Endodermal cell (in vitro differentiated cells): ENCODE measurements at places on chromosomes 13 and 19. TPM values are rescaled to one million over a fixed set of nuclear protein-coding genes. Genes with fewer than 3 reads are reported as not detected.

DNA sequence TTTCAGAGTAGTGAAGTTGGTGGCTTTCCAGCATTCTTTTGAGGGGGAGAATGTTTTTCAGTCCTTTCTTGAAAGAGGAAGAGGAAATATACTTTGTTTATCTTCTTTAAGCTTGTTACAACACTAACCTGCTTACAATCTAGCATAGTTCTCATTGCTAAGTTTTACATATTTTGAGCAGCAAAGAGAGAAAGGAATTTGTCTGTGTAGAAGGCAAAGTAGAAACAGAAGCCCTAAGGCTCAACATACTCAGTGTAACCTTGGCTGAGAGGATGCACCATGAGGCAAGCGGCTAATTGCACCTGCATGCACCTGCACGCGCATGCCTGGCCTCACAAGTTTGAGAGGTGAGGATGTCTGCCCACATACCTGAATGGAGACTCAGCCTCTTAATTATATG lies 2.2 kb downstream of the FRY start:
- no peak overlapping the region for H3K27ac ChIP-seq
- H3K27me3 ChIP-seq: peaks cover 5% of the 10 kb centered on the region
- no peak overlapping the region for H3K4me3 ChIP-seq
- no peaks in the 10 kb centered on the region for H3K4me1 ChIP-seq

- no peak overlapping the region for H3K4me3 ChIP-seq
- no peak for DNase-seq
- H3K36me3 ChIP-seq: no peaks in the 10 kb centered on the region
- no peak overlapping the region for H3K27ac ChIP-seq
- no peaks in the 10 kb centered on the region for H3K4me1 ChIP-seq
- no peaks in the 10 kb centered on the region for H3K27me3 ChIP-seq
These were observed 71.3 kb downstream of the ARHGEF7 start for GRCh38 chr13:111186305-111186935.

- DNase-seq: no peak
- H3K4me3 ChIP-seq: no peak overlapping the region
- H3K27me3 ChIP-seq: no peaks in the 10 kb centered on the region
- H3K4me1 ChIP-seq: no peaks in the 10 kb centered on the region
- H3K27ac ChIP-seq: no peak overlapping the region
- no peaks in the 10 kb centered on the region for H3K36me3 ChIP-seq
These were observed 257.5 kb downstream of the MZT1 start for GRCh38 chr13:72469906-72470305.

GRCh38 chr13:100389617-100390016 lies 199.0 kb downstream of the GGACT start:
- no peaks in the 10 kb centered on the region for H3K4me1 ChIP-seq
- no peak overlapping the region for H3K4me3 ChIP-seq
- H3K27ac ChIP-seq: no peak overlapping the region
- no peaks in the 10 kb centered on the region for H3K27me3 ChIP-seq
- no peak for DNase-seq

DNA sequence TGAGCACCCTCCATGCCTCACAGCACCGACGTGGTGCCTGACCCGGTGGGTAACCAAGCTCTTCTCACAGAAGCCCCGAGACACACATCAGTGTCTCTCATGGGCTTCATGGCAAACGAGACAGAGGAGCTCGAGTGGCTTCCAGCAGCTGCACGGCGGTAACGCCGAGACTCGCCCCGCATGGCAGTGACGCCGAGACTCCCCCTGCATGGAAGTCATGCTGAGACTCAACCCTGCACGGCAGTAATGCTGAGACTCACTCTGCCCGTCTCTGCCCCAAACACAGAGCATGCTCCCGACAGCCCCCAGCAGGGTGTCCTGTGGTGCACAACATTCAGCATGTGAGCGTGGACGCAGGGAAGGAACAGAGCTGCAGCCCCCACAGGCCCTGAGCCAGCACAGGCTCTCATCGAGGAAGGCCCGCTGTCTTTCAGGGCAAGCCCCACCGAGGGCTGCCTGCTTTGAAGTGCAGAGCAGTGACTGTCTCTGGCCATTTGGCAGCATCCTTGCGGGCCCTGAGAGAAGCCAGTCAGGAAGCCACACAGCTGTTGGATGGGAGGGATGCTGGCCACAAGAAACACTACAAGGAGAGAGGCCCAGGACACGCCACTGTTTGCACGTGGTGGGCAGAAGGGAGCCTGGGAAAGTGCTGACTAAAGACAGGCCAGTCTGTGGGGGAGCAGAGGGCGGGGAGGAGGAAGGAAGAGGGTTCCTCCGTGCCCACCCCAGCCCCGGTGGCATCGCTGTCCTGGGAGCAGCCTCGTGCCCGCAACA lies 9.5 kb downstream of the GAS6 start:
- no peak overlapping the region for H3K27ac ChIP-seq
- DNase-seq: peak; percentile 54
- no peaks in the 10 kb centered on the region for H3K27me3 ChIP-seq

DNA sequence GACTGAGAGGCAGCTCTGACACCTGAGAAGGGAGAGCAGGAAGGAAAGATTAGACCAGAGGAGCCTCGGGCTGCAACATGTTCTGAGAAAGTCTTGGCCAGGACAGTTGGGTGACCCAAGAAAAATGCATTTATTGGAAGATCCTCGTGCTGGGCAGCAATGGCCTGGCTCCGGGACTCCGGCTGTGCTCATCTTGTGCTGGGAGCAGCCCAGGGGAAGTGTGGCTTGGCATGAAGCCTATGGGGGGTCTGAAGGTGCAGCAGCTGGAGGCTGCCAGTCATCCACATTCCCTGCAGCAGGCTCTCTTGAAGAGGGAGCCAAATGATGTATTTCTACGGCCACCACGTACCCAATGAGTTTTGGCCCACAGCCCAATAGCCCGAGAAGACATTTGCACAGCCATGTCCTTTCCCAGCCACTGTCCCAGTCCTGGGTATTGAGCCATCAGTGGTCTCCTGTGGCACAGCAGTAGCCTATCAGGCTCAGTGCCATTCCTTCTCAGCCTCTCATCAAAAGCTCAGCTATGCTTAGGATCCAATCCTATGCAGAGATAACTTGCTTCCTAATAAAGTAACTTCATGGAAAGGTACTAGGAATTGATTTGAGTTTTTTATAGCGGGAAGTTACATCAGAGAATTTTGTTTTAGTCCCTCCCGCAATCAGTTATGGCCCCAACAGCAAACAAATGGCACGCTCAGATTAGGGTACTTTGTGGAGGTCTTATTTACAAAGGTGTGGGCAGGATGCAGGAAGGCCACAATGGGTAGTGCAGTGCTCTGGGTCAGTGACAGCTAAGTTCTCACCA lies 76.0 kb upstream of the MEDAG start:
- no peak overlapping the region for H3K27ac ChIP-seq
- H3K4me1 ChIP-seq: peaks cover 21% of the 10 kb centered on the region
- no peaks in the 10 kb centered on the region for H3K27me3 ChIP-seq
- no peak overlapping the region for H3K4me3 ChIP-seq
- DNase-seq: no peak

DNA sequence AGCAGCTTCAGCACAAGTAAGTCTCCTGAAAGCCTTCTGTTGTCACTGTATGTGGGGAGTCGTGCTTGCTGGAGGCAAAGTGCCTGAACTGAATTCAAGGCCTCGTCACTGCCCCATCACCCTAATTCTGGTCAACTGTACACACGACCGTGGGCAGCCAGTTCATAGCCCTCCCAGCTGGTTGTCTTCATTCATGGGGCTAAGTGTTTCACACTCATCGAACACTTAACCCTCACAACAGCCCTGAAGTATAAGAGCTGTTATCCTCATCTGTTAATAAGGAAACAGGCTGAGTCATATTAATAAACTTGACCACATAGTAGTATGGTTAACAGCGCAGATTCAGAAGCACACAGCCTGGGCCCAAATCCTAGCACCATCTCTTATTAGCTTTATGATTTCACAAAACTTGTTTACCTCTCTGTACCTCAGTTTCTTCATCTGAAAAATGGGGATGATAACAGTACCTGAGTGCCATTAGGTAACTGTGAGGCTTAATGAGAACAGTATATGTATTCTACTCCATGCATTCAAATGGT lies 66.7 kb downstream of the CDADC1 start:
- no peaks in the 10 kb centered on the region for H3K4me1 ChIP-seq
- no peaks in the 10 kb centered on the region for H3K36me3 ChIP-seq
- no peak for DNase-seq
- H3K27me3 ChIP-seq: no peaks in the 10 kb centered on the region
- H3K27ac ChIP-seq: no peak overlapping the region

DNA sequence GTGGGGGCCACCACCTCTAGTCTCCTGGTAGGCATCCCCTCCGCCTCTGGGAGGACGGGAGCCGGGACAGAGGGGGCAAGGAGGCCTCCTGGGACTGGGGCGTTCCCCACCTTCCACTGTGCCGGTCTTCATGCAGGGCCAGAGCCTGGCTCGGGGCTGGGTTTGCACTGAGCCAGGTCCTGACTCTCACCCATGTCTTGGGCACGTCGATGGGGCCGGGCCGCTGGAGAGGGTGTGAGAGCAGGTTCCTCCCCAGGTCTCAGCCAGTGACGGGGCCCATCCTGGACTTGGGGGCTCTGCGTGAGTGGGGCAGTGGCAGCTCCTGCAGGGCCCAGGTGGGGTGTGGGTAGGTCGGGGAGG lies 26.6 kb downstream of the ATP11A start:
- DNase-seq: peak; percentile 44
- peaks cover 11% of the 10 kb centered on the region for H3K4me1 ChIP-seq
- H3K36me3 ChIP-seq: peaks cover 4% of the 10 kb centered on the region
- no peak overlapping the region for H3K27ac ChIP-seq
- no peak overlapping the region for H3K4me3 ChIP-seq

DNA sequence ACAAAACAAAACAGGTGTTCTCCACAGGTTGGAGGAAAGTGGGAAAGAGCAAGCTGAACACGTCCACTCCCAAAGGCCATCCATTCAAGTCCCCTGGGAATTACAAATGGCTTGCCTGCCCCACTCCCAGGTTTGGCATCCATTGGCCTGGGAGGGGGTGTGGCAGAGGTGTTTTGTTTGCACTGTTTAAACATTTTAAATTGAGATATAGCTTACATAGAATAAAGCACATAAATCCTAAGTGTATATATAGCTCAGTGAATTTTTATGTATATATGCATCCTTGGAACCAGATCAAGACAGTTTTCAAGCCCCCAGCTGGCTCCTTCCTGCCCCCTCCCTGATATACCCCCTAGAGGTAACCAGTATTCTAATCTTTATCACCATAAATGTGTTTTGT lies 12.7 kb downstream of the SLC25A42 start:
- no peak overlapping the region for H3K27ac ChIP-seq
- no peaks in the 10 kb centered on the region for H3K27me3 ChIP-seq
- DNase-seq: no peak
- no peaks in the 10 kb centered on the region for H3K36me3 ChIP-seq
- peaks cover 5% of the 10 kb centered on the region for H3K4me1 ChIP-seq

GRCh38 chr19:17490411-17490810 lies 20.1 kb downstream of the SLC27A1 start:
- no peak overlapping the region for H3K27ac ChIP-seq
- no peak for DNase-seq
- H3K27me3 ChIP-seq: no peaks in the 10 kb centered on the region
- H3K36me3 ChIP-seq: no peaks in the 10 kb centered on the region
- no peaks in the 10 kb centered on the region for H3K4me1 ChIP-seq

DNA sequence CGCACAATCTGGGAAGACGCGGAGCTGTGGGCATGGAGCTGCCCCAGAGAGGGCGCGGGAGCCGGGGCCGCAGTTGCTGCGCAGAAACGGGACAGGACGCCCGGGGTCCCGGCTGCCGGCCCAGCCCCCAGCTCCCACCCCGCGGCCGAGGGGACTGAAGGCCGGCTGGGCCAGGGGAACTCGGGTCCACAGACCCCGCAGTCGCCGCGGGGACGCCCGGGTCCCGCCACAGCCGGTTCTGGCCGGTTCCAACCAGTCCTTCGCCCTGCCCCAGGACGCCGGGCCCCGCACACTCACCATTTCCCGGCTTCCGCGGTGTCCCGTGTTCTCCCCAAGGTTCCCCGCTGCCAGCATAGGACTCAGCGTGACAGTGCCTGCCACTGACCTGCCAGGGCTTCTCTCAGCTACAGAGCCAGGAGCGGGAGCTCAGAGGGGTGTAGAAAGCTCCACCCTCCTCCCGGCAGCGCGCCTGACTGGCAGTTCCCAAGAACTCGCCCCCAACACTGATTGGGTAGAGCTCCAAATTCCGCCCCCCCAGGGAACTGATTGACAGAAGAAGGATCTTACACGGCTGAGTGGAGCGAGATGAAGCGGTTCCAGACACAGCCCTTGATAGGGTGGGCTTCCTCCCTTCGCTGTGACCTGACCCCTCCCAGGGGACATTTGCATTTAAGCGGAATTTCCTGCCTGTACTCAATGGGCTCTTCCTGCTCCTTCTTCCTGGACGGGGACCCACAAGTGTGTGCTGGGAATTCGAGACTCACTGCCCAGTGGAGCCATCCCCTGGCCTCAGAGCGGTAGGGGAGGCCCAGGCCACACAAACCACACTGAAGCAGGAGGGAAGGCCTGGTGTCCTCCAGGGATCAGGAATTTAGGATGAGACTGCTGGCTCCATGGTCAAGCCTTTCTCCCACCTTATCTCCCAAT lies at the start of gene ZNF442:
Gene ZNF442, minus strand, starts transcription at position 448 of the 927 bp plus-strand sequence. CDS start 2,052 bp downstream, outside the sequence.
- DNase-seq: peak; percentile 98
- H3K4me3 ChIP-seq: peak within 1 kb of the TSS; percentile 92
- H3K27ac ChIP-seq: peak within 1 kb of the TSS; percentile 85
- no peaks in the 10 kb centered on the region for H3K4me1 ChIP-seq

DNA sequence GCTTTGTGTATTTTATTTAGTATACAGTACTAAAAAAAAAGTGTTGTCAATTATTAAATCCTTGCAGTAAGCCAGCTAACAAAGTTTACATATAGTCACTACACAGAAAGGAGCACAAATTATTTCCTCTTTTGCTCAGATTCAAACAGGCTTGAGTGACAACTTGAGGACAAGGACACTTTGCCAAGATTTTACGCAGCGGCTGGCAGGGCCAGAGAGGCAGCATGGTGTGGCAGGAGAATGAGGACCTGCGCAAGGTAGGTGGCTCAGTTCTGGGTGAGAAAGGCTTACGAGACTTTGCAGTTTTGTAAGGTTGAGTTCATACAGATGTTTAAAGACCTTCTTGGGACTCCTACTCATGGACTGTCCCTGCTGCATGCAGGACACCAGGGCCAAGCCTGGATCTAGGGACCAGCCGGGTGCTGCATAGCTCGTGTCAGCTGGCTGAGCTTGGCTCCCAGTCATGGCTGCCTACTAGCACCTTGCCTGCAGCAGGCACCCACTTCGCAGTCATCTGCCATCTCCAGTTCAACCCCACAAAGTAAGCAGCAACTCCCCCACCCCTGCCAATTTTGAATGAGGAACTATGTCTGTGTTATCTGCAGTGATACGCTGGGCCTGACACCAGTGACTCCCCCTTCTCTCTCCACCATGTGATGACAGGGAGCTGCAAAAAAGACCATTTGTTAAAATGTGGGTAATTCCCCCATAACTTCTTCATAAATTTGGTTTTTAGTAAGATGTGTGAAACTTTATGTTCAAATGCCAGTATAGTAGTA lies 3.7 kb upstream of the TUBA3C start:
- no peak overlapping the region for H3K4me3 ChIP-seq
- H3K4me1 ChIP-seq: no peaks in the 10 kb centered on the region
- no peaks in the 10 kb centered on the region for H3K36me3 ChIP-seq
- no peak overlapping the region for H3K27ac ChIP-seq
- no peak for DNase-seq

- H3K36me3 ChIP-seq: peaks cover 16% of the 10 kb centered on the region
- no peak overlapping the region for H3K27ac ChIP-seq
- no peaks in the 10 kb centered on the region for H3K4me1 ChIP-seq
- H3K27me3 ChIP-seq: no peaks in the 10 kb centered on the region
- DNase-seq: no peak
These were observed 15.3 kb downstream of the ZBTB7A start for GRCh38 chr19:4051175-4052101.

ZNF229 gene
- total RNA-seq: 2.0 to 3.3 TPM (median 3.1 TPM) in 3 replicates

ZNF835 gene
- 0.25 and 0.42 TPM in 2 replicates for total RNA-seq

ZNF329 gene
- 15.4 and 16.7 TPM in 2 replicates for total RNA-seq

NMRK2 gene
- 36.4 and 46.8 TPM in 2 replicates for total RNA-seq

SPC24 gene
- 27.2 to 50.0 TPM (median 49.0 TPM) in 3 replicates for total RNA-seq

KLF1 gene
- 0.86 and 1.0 TPM in 2 replicates for total RNA-seq

HIF3A gene
- 71.0 to 77.3 TPM (median 71.9 TPM) in 3 replicates for total RNA-seq

SRRM5 gene
- 0.37 TPM in 1 of 2 replicates, not detected in the other for total RNA-seq
